ENCODE measurements at places on chromosomes 5 and 9. TPM values are rescaled to one million over a fixed set of nuclear protein-coding genes. Genes with fewer than 3 reads are reported as not detected.

The SYK gene
- 3.2 TPM for total RNA-seq

The ADGRD2 gene
- not detected for total RNA-seq

The CNTFR gene
- 4.7 TPM for total RNA-seq

The SHISAL2B gene
- not detected for total RNA-seq

The SPATA6L gene
- not detected for total RNA-seq

The ANKRD18A gene
- total RNA-seq = not detected

The BNC2 gene
- 25.5 TPM for total RNA-seq

DNA sequence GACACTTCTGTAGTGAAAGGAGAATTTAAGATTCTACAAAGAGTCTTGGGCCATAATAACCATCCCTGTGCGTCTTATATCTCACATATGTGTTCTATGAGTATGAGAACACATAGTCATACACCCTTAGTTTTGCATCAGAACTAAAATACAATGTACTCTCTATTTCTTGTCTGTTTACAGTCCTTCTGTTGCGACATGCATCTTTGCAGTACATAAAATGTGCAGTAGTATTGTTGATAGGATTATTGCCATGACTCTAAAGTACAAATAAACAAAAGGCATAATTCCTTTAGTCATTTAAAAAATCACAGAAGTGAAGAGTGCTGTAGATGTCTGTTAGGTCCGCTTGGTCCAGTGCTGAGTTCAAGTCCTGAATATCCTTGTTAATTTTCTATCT lies 201.9 kb downstream of the NR3C1 start:
- DNase-seq = no peak
- H3K4me1 ChIP-seq = peaks cover 3% of the 10 kb centered on the region
- H3K27me3 ChIP-seq = no peaks in the 10 kb centered on the region
- H3K4me3 ChIP-seq = no peak overlapping the region
- no peak overlapping the region for H3K27ac ChIP-seq

DNA sequence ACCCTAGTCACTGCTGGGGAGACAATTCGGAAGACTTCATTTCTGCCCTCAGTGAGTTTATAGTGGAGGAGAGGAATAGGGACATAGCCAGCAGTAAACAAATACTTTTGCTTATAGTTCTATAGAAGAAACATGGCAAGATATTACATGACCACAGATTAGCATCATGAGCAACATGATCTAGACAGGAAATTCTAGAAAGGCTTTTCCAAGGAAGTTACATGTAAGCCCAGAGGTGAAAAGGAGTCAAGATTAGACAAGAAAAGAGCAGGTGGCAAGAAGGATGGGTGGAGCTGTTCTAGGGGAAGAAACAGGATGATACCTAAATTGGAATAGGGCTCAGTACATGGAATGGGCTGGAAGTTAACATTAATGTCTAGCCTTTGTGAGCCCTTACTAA lies 82.8 kb upstream of the MYO10 start:
- no peaks in the 10 kb centered on the region for H3K4me1 ChIP-seq
- no peak for DNase-seq
- H3K36me3 ChIP-seq = no peaks in the 10 kb centered on the region
- H3K27me3 ChIP-seq = no peaks in the 10 kb centered on the region
- no peak overlapping the region for H3K27ac ChIP-seq

GRCh38 chr5:14695152-14695551 lies 30.6 kb downstream of the OTULIN start:
- peaks cover 15% of the 10 kb centered on the region for H3K4me1 ChIP-seq
- no peaks in the 10 kb centered on the region for H3K27me3 ChIP-seq
- no peak overlapping the region for H3K27ac ChIP-seq
- peaks cover 48% of the 10 kb centered on the region for H3K36me3 ChIP-seq
- DNase-seq = no peak
- H3K4me3 ChIP-seq = no peak overlapping the region

GRCh38 chr9:71740199-71740598 lies 28.1 kb downstream of the CEMIP2 start:
- H3K4me3 ChIP-seq = no peak overlapping the region
- no peak overlapping the region for H3K27ac ChIP-seq
- no peaks in the 10 kb centered on the region for H3K4me1 ChIP-seq
- DNase-seq = no peak
- H3K36me3 ChIP-seq = peaks cover 12% of the 10 kb centered on the region
- no peaks in the 10 kb centered on the region for H3K27me3 ChIP-seq

DNA sequence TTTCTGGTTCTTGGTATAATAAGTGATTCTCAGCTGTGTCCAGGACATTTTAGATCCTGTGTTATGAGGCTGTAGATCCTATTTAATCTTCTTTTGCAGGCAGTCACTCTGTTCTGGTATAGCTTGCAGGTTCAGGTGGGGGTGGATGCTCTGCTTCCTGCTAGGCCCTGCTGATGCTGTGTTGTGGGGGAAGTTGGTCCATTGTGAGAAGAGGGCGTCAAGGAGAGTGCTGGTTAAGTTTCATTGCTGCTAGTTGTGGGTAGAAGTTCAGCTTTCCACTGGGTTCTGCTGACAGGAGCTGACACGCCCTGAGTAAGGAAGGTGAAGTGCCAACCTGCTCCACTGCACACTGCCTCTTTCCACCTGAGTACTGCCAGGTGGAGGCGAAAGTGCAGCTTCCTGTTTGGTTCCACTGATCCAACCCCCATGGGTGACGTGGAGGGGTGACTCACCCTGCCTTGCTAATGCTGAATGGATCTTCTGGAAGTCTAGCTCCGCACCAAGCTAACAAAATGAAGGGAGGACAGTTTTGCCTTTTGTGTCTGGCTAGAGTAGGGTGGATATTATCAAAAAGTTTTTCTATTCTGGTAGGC lies 16.3 kb downstream of the NMRK1 start:
- H3K4me1 ChIP-seq = no peaks in the 10 kb centered on the region
- no peaks in the 10 kb centered on the region for H3K27me3 ChIP-seq
- no peak overlapping the region for H3K27ac ChIP-seq
- peaks cover 28% of the 10 kb centered on the region for H3K36me3 ChIP-seq

DNA sequence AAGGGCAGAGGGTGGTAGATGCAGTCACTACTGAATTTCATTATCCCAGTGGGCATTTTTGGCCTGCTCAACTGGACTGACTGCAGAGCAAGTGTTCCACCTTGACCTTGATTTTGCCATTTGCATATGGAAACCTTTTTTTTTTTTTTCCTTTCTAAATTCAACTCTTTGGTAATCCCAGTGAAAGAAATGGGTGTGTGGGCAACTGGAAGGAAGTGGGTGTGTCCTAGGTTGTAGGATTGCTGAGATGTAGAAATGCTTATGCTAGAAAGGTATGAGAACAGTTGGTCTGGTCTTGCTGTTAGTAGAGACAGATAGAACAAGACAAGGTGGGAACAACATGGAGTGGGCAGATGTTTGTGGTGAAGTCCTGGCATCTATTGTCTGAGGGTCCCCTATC lies 7.8 kb upstream of the IL12B start:
- DNase-seq = no peak
- H3K27ac ChIP-seq = no peak overlapping the region
- no peaks in the 10 kb centered on the region for H3K27me3 ChIP-seq
- no peaks in the 10 kb centered on the region for H3K36me3 ChIP-seq

- no peak for DNase-seq
- no peaks in the 10 kb centered on the region for H3K27me3 ChIP-seq
- peak overlapping the region; percentile 97 for H3K4me3 ChIP-seq
- H3K4me1 ChIP-seq = no peaks in the 10 kb centered on the region
- H3K27ac ChIP-seq = peak overlapping the region; percentile 43
- no peaks in the 10 kb centered on the region for H3K36me3 ChIP-seq
Measured at GRCh38 chr5:56814361-56814962, 887 bp upstream of the MAP3K1 start.

- DNase-seq = no peak
- no peak overlapping the region for H3K4me3 ChIP-seq
- H3K27me3 ChIP-seq = no peaks in the 10 kb centered on the region
- H3K27ac ChIP-seq = no peak overlapping the region
- no peaks in the 10 kb centered on the region for H3K4me1 ChIP-seq
Measured at GRCh38 chr5:42720251-42720650, 36.4 kb upstream of the CCDC152 start.

DNA sequence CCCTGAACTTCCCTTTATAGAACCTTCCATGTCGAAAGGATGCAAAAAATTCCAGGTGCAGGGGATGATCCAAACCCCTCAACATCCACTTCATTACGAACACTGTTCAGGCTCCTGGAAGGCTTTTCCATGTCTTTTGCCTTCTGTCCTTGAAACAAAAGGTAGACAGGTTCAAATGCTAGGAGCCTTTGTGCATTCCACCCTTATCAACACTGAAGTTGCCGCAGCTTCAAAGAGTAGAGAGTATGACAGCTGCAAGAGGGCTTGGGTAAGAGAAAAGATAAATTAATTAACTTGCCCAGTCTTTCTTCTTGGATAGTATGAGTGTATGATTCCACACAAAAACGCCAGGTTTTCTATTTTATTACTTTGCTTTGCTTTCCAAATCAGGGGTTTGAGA lies 269.1 kb upstream of the MSX2 start:
- no peaks in the 10 kb centered on the region for H3K27me3 ChIP-seq
- no peak overlapping the region for H3K4me3 ChIP-seq
- H3K36me3 ChIP-seq = no peaks in the 10 kb centered on the region
- H3K4me1 ChIP-seq = no peaks in the 10 kb centered on the region
- no peak overlapping the region for H3K27ac ChIP-seq

DNA sequence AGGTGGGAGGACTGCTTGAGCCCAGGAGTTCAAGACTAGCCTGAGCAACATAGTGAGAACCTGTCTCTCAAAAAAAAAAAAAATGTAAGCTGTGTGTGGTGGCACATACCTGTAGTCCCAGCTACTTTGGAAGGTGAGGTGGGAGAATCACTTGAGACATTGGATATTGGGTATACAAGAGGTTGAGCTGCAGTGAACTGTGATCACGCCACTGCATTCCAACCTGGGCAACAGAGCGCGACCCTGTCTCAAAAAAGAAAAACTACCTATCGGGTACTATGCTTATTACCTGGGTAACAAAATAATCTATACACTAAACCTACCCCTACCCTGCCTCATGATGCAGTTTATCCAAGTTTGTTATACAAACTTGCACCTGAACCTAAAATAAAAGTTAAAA lies 64.9 kb downstream of the AOPEP start:
- H3K27me3 ChIP-seq = no peaks in the 10 kb centered on the region
- DNase-seq = no peak
- H3K27ac ChIP-seq = no peak overlapping the region
- no peaks in the 10 kb centered on the region for H3K36me3 ChIP-seq
- no peak overlapping the region for H3K4me3 ChIP-seq

GRCh38 chr5:89016741-89017303 lies 133.8 kb upstream of the MEF2C start:
- DNase-seq = no peak
- H3K27me3 ChIP-seq = no peaks in the 10 kb centered on the region
- H3K36me3 ChIP-seq = no peaks in the 10 kb centered on the region
- H3K4me3 ChIP-seq = no peak overlapping the region

DNA sequence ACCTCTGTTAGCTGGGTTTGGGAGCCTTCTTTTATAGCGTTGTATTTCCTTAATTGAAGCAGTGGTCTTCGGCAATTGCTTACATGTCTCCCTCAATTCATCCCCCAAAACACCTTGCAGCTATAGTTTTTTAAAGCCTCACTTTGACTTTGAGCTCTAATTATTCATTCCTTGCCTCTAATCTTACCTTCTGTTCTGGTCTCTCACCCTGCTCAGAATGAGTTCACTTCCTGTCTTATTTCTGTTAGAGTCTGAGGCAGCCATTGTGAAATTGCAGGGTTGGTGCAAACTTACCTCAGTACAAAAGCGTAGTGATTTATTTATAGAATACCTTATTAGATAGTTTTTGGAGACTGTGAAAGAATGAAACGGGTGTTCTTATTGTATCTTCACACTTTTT lies 35.0 kb downstream of the AOPEP start:
- no peak for DNase-seq
- H3K4me1 ChIP-seq = no peaks in the 10 kb centered on the region
- H3K36me3 ChIP-seq = peaks cover 11% of the 10 kb centered on the region
- no peak overlapping the region for H3K27ac ChIP-seq
- no peaks in the 10 kb centered on the region for H3K27me3 ChIP-seq

DNA sequence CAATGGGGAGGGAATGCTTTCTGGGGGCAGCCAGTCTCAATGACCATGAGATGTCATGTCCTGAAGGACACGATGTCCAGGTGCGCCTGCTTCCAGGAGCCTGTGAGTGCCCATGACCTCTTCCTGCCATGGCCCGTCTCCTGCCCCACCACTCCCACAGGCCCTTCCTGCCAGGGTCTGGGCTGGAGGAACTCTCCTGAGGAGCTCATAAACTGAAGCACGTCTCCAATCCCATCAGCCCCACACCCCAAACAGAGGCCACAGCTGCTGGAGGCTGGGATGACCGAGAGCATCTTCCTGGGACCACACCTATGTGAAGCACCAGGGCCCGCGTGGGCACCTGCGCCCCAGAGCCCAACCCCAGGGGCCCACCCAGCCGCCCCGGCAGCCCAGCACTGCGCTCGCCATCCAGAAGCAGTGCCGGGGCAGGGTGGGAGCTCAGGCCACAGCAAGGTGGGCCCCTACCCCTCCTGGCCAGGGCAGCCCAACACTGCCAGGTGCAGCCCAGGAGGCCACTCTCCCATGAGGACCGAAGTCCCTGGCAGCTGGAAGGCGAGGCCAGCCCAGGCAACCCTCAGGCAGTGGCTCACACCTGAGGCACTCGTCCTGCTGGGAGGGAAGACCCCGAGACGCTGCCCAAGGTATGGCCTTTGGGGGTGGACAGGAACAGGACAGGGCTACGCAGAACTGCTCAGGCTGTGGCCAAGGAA lies 53.9 kb upstream of the UBAC1 start:
- no peak overlapping the region for H3K27ac ChIP-seq
- H3K4me1 ChIP-seq = peaks cover 5% of the 10 kb centered on the region
- no peaks in the 10 kb centered on the region for H3K27me3 ChIP-seq
- DNase-seq = peak; percentile 47

DNA sequence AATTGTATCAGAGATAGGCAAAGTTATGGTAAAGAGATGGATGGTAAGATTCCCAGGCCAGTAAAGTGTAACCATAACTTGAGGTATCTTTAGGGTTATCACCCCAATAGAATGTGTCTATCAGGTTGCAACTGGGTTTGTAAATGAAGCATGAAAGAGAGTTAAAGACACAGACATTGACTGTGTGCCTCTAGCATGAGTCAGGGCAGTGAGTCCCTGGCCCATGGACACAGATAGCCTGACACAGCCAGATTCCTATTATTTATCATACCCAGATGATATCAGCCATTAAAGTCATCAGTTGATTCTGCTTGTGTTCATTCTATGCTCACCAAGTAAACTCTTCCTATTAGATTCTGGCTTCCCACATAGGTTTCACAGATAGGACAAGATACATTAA lies 33.5 kb upstream of the SNAPC3 start:
- peaks cover 2% of the 10 kb centered on the region for H3K4me1 ChIP-seq
- no peak overlapping the region for H3K27ac ChIP-seq
- no peak overlapping the region for H3K4me3 ChIP-seq

GRCh38 chr9:128153060-128153946 lies 4.0 kb downstream of the LCN2 start:
- no peaks in the 10 kb centered on the region for H3K27me3 ChIP-seq
- no peak for DNase-seq
- no peaks in the 10 kb centered on the region for H3K4me1 ChIP-seq
- H3K36me3 ChIP-seq = no peaks in the 10 kb centered on the region
- H3K4me3 ChIP-seq = no peak overlapping the region
